Activated T-cell treated with anti-CD3 and anti-CD28 coated beads for 1 hour (primary cell): ENCODE measurements at places on chromosomes 16 and 17.

GRCh38 chr17:47883589-47884426 is 12.2 kb upstream of the SP2 start:
- no peak for DNase-seq

- DNase-seq = no peak
These were observed 80.2 kb upstream of the STAC2 start for GRCh38 chr17:39305978-39306377.

DNA sequence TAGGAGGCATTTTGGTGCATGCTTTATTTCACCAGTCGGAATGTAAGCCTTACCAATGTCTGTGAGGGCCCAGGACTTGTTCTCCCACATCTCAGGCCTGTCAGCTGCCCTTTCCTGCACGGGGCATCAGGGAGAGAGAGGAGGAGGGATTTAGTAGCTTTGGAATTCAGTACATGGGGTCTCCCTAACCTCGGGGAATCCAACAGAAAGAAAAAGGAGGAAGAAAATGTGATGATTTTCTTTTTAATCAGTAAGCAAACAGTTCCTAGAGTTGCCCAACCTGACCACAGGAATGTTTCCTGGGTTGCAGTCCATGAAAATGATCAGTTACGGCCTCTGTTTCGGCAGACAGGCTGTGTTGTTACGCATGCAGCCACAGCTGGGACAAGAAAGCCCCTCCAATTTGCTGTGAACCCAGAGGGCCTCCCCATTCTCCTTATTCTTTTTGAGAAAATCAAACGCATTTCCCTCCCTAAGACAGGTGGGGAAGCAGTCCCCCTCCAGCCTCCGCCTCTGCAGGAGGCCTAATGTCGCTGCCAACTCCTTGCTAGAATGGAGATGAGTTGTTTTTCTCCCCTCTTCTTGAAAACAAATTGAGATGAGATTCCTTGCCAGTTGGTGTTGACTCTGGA is 53.1 kb upstream of the TANGO6 start:
- DNase-seq = no peak

DNA sequence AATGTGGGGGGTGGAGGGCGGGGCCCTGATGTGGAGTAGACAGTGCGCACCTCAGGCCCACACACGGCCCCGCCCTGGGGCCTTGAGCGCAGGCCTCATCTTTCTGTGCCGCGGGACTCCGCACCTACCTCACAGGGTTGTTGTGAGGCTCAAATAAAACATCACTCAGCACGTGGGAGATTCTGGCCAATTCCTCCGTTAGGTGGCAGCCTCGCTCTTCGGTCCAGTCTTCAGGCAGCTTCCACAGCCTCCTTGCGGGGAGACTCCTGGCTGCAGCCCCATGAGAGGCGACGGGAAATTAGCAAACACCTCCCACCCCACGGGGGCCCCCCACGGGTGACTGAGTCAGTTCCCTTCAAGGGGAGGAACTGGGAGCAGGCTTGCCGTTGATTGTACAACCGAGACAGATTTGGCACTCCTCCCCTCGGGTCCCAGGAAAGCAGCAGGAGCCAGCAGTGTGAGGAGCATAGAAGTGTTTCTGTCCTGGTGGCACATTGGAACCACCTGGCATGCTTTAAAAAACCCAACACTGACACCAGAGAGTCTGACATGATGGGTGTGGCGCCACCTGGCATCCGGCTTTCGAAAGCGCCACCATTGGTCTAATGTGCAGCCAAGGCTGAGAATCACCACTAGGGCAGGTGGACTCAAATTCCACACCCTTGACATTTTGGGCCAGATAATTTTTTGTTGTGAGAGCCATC is 7.6 kb downstream of the MRM1 start:
- no peak for DNase-seq

- no peak for DNase-seq
These were observed 7.2 kb downstream of the SPNS3 start for GRCh38 chr17:4440690-4441686.

DNA sequence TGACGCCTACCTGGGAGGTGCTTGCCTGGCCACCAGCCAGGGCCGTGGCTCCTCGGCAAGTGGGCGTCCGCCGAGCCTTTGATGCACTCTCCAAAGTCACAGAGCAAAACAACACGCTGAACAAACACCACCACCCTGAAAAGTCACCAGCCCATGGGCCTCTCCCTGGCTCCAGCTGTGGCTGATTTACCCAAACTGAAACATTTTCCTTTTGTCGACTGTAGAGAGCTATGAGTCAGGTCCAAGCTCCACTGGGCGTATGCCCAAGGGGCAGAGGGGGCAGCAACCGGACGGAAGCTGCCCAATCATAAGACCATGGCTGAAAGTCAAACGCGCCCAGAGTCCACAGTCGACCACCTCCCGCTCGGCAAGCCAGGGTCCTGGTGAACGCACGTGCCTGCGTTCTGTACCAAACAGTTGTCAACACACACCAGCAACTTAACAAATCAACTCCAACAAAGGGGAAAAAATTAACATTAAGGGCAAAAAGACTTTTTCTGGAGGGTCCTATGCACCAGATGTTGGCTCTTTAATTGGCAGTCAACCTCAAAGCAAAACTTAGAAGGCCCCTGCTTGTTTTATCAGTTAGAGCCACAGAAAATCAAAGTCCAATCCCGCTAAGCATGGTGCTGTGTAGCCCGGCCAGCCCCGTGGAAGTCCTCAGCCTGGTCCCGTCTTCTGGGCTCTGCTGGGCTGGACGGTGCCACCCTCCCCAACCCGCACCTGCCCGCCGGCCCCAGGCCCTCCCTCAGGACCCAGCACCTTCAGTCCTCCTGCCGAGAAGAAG is 47.3 kb downstream of the TBC1D16 start:
- no peak for DNase-seq
